ENCODE measurements at places on chromosomes 12 and 14.

DNA sequence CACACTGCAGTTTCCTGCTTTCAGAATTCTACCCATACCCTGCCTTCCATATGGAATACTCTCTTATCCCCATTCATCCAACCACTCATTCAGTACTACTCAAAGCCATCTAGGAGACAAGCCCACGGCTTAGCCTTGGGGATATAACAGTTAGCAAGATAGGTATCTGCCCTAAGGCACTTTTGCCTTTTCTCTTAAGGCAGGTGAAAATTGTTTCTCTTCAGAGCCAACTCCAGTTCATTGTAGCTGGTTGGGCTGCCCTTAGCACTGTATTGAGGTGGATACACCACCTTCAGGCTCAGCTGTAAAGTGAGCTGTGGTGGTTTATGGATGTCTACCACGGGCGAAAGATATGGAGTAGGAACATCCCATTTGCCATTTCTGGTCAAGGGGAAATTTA is 729.7 kb upstream of the TBX3 start:
- DNase-seq = no peak

DNA sequence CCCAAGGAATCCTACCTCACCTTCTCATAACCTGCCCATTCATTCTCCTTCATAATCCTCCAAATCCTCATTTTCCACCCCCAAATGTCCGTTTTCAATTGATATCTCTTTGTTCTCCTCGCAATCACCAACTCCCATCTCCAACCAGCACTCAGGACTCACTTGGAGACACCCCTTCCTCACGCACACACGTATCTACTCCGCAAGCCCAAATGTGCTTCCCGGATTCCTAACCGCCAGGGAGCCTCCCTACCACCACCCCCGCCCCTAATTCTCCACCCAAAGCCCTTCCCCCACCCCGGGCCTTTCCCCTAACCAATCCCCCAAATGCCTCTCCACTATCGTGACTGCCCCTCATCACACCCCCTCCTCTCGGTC is 304 bp downstream of the KCTD10 start:
- no peak for DNase-seq

DNA sequence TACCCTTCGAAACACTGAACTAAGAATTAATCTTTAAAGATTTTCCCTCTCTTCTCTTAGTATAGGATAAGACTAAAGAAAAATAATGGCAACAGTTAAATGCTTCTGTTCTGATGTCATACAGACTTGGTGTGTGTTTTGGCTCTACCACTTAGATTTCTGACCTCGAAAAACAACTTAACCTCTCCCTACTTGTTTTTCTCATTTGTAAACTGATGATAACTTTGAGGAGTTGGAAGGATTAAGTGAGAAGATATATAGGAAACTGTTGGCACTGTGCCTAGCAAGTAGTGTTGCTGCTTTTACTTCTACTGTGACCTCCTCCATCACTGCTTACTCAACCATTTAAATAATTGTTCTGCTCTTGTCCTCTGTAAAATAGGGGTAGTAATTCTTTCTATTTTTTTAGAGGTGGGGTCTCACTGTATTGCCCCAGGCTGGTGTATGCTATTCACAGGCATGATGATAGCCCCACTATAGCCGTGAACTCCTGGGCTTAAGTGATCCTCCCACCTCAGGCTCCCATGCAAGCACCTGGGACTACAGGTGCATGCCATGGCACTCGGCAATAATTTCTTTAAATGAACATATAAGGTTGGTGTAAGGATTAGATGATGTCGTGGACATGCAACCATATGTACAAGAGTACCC is 22.4 kb downstream of the PALS1 start:
- DNase-seq = no peak

DNA sequence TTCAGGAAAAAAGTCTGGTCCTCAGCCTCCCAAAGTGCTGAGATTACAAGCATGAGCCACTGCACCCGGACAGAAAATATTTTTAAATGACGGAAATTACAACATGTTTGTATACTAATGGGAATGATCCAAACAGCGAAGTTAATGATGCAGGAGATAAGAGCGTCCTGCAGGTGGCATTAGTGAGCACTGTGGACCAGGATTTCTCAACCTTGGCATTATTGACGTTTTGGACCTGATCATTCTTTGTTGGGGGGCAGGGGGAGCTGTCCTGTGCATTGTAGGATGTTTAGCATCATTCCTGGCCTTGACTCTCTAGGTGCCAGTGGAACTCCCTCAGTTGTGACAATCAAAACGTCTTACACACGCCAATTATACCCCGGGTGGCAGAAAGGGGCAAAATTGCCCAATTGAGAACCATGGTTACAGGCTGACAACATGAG is 34.1 kb downstream of the SCFD1 start:
- peak; percentile 5 for DNase-seq

- no peak for DNase-seq
These were observed 2.3 kb upstream of the LHX5 start for GRCh38 chr12:113473942-113474341.

Data from activated CD4-positive, alpha-beta T cell treated with anti-CD3 and anti-CD28 coated beads, Interleukin-2, amount 50 U/mL, for 4 hours (primary cell).